ENCODE measurements at places on chromosomes 2 and 18.

- DNase-seq: peak; percentile 12
Measured at GRCh38 chr2:174561972-174562370, 35.6 kb downstream of the WIPF1 start.

- DNase-seq: no peak
Measured at GRCh38 chr2:123606631-123607030, 418.5 kb upstream of the CNTNAP5 start.

GRCh38 chr2:145194673-145195072, 674.8 kb upstream of the ZEB2 start:
- DNase-seq: no peak

DNA sequence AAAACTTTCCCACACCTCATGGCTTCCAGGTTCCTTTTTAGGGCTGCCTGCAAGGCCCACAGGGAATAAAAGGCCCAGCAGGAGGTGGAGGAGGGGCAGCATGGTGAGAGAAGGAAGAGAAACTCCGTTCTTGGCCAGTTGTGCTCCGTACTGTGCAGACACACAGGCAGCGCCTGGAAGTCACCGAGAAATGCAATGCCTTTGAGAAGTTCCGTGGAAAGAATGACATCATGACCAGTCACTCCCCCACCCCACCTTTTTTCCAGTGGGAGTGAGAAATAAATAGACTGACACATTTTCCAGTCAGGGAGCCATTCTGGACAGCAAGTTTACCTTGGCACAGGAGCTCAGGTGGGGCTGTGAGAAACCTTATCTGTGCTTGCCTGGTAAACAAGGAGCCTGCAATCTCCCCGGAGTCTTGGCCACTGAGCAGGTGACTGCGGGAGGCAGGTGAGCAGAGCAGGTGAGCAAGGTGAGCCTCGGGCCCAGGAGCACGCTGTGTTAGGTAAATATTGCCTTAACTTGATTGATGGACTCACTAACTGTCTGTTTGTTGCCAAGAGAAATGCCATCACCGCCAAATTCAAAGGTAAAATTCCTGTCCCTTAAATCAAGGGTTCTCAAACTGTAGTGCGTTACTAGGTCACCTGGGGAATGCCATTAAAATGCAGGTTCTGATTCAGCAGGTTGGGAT, 13.5 kb upstream of the LBH start:
- DNase-seq: no peak

DNA sequence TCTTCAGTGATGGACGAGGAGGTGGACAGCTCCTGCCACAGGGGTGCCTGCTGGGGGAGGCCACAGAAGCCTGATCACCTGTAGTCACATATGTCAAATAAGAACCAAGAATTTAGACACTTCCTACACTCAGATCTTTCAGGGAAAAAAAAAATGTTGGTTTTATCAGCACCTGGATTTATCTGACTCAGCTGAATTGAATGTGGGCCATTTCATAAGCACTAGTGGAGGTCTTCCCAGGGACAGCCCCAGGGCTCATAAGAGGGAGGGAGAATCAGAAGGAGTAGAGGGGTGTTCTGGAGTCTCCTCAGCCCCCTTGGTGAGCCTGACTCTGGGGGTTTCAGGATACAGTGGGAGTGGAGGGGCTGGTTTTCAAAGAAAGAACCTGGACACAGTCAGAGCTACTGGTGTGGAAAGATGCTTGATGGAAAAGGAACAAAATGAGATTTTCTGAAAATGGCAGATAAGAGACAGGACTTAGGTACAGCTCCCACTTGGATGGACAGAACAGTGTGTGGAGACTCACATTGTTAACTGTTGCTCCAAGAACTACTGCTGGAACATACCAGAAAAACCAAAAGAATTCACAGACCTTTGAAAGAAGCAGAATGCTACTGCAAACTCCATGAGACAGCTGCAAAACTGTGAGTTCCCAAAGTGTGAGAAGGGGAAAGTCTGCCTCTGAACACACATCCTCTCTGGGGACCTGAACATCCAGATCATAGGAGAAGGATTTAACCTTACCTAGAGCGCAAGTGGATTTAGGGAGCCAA, 45.4 kb downstream of the LCT start:
- DNase-seq: no peak

DNA sequence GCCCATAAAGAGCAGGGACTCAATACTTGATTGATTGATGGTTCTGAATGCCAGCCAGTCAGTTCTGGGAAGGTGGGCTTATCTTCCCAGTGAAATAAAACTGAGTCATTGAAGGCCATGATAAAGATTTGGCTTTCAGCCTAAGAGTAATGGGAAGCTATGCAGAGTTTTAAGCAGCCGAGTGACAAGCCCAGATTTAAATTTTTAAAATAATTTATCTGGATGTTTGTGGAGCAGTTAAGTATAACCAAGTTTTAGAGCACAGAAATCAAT, 122.8 kb downstream of the RAPGEF4 start:
- DNase-seq: no peak

DNA sequence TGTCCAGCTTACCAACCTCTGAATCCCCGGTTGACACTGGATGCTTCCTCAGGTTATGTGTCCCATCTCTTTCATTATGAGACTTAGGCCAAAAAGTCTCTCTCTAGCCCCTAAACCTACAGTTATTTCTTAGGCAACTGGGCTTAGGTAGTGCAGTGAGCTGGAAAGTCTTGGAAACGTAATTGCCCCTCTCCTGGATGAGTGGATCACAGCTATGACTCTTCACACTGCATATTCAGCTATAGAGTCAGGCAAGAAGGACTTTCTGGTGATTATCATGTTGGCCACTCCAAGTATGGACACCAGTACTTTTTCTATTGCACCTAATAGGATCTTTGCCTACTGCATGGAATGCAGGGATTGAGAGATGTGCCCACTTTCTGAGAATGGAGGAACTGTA, 458.3 kb upstream of the CELF4 start:
- DNase-seq: no peak

GRCh38 chr2:238988752-238989151, 140.9 kb downstream of the TWIST2 start:
- no peak for DNase-seq

DNA sequence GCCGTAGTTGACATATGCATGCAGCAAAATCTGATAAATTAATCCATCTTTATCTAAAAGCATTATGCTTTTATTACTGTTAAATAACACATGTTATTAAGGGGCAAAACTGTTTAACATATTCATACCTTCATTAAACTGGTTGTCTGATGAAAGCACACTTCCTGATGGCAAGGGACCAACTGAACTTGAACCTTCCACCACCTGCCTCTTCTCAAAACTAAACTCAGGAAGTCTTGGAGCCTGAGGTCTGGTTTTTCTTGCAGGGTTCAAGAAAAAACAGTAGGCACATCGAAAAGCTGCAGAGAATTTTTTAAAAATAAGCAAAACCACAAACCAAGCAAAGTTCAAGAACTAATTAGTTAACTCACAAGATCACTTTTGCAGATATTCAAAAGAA, 64.9 kb downstream of the LNPK start:
- no peak for DNase-seq

GRCh38 chr2:26363323-26363722, 16.7 kb upstream of the ADGRF3 start:
- DNase-seq: no peak

DNA sequence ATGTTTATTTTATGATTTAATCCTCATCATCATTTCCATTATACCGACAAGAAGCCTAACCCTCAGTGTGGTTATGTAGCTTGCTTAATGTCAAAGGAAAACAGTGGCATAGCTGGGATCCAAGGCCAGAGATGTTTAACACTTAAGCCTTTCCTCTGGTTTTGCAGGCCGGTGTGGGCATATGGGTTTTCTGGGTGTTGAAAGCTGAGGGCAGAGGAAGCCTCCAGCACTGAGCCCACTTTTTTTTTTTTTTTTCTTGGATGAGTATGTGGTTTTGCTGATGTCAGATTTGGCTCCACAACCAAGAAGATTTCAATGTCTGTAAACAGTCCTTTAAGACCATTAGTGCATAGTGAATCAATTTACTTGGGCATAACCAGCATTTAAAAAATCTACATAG, 41.3 kb downstream of the LHCGR start:
- DNase-seq: no peak

DNA sequence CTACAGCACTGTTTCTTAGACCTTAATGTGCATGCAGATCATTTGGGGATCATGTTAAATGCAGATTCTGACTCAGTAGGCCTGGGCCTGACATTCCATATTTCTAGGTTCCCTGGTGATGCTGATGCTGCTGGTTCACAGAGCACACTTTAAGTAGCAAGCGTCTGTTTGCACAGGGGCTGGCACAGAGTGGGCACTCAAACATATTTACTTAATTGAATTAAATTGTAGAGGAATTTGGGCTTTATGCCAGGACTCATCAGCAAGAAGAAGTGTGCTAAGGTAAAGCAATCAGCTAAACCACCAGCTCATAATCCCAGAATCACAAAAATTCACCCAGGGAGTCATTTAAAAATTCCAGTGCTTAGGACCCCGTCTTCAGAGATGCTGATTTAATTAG, 25.1 kb upstream of the INPP4A start:
- no peak for DNase-seq

DNA sequence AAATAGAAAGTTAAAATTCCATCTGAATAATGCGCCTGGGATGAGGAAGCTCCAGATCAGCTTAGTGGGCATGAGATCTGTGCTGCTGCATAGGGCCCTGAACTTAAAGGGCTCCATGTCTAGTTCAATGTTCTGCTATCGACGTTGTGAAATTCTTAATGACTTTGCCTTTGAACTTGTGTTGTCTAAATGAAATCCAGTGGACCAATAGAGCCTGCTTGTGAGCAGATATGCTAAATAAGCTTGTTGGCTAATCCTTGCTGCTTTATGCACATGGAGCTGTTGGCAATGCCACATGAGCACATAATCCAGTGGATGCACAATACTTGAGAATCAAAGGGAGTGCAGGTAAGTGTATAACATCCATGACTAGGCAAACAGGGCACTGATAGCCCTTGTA, 228.6 kb downstream of the TNS1 start:
- DNase-seq: no peak

GRCh38 chr2:131543385-131543891, 15.8 kb downstream of the CCDC74A start:
- DNase-seq: no peak

- DNase-seq: no peak
Measured at GRCh38 chr2:219864154-219864553, 236.7 kb downstream of the SLC4A3 start.

DNA sequence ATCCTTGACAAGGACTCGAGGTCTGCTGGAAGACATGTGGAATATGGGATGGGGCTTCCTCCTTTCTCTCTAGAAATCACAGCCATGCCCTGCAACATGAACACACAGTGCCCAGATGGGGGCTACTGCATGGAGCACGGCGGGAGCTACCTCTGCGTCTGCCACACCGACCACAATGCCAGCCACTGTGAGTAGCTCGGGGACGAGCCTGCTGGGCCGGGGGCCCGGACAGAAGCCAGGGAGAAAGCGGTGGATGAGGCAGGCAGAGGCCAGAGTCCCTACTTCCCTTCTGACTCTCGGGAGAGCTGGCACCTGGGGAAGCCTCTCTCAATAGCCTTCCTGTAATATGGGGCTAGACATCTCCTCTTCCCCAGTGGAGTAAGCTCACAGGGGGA, 50.5 kb downstream of the SNED1 start:
- no peak for DNase-seq

DNA sequence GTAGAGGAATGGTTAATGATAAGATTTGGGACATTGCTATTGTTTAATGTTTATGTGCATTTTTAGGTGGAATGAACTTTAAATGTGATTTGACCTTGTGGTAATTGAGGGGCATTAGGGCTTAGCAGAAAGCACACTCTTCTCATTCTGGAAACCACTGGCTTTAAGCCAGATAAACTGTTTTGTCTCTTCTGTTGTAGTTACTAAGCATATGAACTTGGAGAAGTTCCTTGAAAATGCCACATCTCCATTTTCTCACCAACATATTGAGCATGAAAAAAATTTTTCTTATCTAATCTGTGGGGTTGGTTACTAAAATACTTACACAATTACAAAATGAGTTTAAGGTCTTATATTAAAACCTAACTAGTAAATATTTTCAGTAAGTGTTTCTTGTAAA, 70.8 kb upstream of the FSHR start:
- no peak for DNase-seq

- DNase-seq: no peak
Measured at GRCh38 chr2:143955401-143956065, 564.4 kb downstream of the ZEB2 start.

DNA sequence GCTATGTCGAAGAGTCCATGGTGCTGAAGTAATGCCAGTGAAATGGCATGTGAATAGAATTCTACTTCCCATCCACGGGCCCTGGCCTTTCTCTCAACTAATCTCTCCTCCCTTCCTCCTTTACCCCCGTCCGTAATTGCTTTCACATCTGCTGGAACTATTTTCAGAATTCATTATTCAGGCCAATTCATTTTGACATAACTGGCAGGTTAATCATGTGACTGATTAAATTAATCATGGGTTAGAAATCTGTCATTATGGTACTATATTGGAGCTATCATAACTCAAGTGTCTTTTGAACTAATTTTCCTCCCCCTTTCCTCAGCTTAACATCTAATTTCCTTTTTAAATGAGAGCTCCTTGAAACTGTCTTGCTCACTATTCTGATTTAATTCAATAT, 66.9 kb downstream of the ZDBF2 start:
- DNase-seq: no peak

- peak; percentile 70 for DNase-seq
Measured at GRCh38 chr18:36296650-36297416, 680 bp upstream of the FHOD3 start.

DNA sequence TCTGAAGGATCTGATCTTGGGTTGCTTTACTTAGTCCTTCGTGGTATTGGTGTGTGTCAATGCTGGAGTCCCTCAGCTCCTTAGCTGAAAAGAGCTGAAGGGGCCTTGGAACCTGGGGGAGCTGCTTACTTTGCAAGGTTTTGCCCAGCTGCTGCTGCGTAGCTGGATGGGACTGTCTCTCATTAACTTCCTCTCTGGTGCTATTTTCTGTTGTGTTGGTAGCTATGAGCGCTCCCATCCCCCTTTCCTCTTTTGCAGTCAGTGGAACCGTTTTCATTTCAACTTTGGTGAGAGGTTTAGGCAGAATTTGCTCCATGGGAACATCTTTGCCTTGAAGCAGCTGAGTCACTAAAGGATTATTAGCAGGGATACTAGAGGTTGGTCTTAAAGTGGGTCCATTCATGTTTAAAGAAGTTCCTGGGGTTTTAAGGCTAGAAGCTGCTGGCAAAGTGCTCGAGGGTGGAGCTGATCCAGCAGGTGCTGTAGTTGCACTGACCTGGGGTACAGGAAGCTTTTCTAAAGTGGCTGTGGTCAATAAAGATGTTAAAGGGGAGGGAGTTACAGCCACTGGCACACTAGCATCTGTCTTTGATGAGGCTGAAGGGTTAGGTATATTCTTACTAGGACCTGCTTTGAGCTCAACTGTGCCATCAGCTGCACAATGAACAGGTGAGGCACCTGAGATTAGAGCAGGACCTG, 69.9 kb upstream of the DTNB start:
- no peak for DNase-seq

DNA sequence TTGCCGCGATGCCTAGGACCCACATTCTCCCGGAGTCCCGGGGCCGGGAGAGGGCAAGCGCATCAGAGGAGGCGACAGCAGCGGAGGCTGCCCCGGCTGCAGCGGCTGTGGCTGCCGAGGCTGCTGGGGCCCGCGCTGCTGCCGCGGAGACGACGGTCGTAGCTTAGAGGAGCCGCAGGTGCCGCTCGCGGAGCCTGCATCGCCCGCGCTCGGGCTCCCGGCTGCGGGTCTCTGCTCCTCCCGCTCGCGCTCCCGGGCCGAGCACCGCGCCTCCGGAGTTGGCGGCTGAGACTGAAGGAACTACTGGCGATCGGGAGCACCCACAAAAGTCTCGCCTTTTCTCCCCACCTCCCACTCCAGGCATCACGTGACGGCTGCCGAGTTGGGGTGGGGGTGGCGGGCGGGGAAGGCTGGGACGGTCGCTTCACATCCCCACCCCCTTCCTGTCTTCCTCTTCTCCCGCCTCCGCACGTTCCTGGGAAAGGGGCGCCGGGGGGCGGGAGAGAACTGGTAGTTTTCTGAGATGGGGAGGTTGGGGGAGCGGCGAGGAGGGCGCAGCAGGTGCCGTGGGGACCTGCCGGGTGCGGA, at the start of gene LYPD1:
Gene LYPD1, minus strand, starts transcription at position 298 of the 588 bp plus-strand sequence. Its CDS starts 273 bp downstream, at position 25.
- peak; percentile 34 for DNase-seq

Measured in anterior cingulate cortex (tissue), 58 donors.